ENCODE measurements at places on chromosomes 16 and 17.

DNA sequence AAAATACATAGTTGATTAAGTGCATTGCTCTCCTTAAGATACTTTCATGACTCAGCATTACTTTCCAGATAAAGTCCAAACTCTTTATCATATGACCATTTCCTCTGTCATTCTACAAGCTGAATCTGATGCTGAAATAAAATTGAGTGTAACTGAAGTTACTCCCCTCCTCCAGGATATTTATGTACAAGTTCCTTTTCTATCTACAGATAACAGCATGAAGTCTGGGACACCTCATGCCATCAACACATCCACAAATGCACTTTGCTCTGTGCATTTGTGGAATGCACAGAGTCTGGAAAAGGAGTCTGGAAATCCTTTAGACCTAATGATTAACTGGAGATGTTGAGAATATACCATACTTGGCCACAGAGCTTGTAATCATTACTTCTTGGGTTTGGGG is 60.5 kb downstream of the ACSM2B start:
- DNase-seq = no peak

DNA sequence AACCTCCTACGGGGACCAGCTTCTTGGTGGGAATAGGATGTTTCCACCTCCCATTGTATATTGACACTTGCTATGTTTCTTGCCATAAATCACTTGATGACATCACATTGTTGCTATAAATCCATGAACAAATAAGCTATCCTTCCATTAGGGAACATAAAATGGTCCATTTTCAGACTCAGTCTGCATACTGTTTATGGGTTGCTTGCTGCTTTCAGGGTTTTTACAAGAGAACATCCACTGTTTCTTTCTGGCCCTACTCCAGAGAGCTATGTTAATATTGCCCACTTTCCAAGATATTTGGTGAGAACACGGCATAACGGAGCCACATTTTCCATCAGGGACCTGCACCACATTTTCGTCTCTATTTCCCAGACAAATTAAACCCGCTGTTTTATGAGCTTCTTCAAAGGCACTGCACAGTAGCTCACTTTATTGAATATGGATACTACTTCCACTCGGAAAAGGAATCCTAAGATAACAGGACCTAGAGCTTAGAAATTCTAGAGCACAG is 800.2 kb downstream of the KCNJ2 start:
- no peak for DNase-seq

DNA sequence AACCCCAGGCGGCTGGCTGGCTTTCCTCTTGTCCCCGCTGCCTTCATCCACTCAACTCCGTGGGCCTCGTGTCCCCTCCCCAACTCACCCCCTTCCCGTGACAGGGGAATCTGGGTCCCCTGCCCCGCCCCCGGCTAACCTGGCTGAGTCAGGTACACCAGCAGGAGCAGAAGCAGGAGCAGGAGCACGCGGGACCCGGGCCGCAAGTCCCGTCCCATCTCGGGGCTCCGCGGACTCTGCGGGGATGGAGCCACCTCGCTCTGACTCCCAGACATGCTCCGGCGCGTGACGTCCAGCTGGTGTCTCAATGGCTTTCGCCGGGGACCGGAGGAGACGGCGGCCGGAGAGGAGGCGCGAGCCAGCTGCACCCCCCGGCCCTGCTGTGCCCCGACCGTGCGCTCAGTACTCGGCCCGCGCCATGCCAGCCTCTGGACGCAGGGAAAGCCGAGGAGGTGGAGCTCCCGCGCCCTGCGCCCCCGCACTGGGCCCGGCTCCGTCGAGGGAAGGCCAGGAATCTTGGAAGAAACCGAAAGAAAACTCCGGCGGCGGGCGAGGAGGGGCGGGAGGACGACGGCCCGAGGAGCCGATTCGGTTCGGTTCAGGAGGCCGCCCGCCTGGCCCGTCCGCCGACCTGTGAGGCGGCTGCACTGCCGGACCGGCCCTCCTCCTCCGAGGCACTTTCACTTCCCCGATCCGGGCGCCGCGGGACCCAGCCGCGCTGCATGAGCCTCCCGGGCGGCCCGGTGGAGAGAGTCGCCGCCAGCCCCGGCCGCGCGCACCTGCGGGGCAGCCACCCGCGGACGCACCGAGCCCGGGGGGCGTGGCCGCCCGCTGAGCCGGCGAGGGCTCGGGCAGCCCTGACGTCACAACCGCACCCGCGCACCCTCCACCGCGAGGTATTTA is at the start of the genes CXCL16 and ZMYND15:
CXCL16 (minus strand) TSS at position 807 of the 903 bp plus-strand sequence; CDS start at position 218, 589 bp downstream.
ZMYND15 (plus strand) TSS at position 712 of the 903 bp plus-strand sequence. CDS start 716 bp downstream, outside the sequence.
- DNase-seq = no peak

DNA sequence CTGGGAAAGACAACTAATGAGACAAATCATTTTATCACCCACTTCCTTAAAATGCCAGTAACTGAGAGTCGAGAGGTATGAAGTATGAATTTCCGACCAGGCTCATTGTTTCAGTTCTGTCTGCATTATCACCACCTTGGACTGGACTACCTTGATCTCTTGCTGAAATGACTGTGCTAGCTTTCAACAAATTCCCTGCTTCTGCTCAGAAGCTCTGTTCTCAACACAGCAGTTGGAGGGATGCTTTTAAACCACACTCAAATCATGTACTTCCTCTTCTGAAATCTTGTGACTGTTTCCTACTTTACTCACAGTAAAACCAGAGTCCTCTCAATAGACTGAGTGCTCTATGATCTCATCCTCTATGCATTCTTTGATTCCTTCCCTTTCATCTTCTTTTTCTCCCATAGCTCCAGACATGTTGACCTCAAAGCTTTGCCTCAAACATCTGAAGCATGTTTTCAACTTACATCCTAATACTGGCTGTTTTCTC is 195.8 kb downstream of the KCNJ2 start:
- DNase-seq = no peak

GRCh38 chr17:2481760-2482159 is 29.9 kb downstream of the METTL16 start:
- no peak for DNase-seq

GRCh38 chr16:26712876-26713275 is 353.9 kb upstream of the C16orf82 start:
- DNase-seq = no peak

GRCh38 chr17:37743612-37743874 is 1.3 kb downstream of the HNF1B start:
- DNase-seq = no peak

- peak; percentile 95 for DNase-seq
These were observed 19.3 kb downstream of the SOCS1 start for GRCh38 chr16:11236461-11237254.

DNA sequence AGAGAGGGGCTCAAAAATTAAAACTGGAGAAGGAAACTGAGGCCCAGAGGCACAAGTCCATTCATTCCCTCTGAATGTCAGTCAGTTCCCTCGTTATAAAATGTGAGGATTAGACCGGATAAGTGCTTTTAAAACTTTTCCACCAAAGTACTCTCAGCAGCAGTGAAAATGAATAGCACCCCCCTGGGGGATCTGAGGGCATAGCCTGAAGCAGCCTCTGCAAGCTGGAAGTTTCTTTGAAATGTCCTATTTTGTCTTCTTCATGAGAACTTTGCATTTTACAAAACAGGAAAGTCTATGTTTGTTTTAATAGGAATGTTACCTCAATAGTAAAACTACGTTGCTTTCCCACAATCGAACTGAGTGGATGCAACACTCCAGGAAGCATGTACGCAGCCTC is 273.0 kb downstream of the CEP112 start:
- DNase-seq = no peak

GRCh38 chr16:66502020-66502913 is 47.7 kb downstream of the TK2 start:
- peak; percentile 12 for DNase-seq

- no peak for DNase-seq
These were observed 37.3 kb downstream of the PIEZO1 start for GRCh38 chr16:88747588-88748301.

- no peak for DNase-seq
These were observed 5.6 kb downstream of the VAC14 start for GRCh38 chr16:70795296-70795912.

- DNase-seq = no peak
These were observed 44.3 kb upstream of the HELZ start for GRCh38 chr17:67289181-67289876.

DNA sequence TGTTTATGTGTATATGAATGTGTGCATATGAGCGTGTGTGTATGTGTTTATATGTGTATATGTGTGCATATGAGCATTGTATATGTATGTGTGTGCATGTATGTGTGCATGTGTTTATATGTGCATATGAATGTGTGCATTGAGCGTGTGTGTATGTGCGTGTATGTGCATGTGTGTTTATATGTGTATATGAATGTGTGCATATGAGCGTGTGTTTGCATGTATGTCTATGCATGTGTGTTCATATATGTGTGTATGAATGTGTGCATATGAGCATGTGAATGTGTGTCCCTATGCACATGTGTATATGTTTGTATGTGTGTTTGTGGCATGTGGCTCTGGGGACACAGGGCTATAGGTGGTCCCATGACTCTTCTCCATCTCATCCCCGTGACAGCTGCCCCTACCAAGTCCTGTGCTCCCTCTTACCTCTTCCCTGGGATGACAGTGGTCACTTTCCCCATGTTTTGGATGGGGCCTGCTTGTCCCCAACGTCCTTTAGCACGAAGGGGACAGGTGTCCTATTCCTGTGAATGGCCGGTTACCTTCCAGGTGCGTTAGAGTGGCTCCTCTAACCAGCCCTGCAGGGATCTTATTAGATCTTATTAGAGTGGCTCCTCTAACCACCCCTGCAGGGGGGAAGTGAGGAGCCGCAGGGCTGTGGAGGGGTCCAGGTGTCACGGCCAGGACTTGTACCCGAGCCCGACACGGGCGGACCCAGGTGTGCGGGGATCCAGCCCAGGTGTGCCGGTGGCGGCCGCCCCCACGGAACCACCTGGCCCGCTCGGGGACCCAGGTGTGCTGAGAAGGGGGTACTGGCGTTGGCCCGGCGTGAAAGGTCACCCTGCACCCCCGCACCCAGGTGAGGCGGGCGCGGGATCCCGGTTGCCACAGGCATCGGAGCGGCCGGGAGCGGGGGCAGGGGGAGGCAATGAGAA is 105.6 kb downstream of the SEC14L1 start:
- no peak for DNase-seq

DNA sequence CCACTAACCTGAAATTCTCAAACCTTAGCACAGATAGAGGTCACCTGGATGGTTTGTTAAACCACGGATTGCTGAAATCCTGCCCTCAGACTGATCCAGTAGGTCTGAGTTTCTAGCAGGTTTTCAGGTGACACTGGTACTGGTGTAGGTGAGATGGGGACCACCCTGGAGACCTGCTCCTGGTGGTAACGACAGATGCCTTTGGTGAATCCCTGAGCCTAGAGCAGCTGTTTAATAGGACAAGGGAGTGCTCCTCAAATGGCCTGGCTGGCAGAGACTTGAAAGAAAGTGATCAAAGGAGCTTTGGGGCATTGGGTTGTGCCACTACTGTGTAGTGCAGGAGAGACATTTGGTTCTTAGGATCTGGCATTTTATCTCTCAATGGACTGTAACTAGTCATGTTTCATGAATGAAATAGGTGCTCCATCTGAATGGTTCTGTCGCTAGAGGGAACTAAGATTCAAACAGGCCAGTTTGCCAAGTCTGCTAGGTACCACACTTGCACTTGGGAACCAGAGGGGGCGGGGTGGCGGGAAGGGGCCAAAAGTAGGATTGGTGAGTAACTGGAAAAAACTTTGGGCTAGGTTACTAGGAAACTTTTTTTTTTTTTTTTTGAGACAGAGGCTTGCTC is 2.9 kb upstream of the IFI35 start:
- no peak for DNase-seq

GRCh38 chr16:80509872-80510271 is 30.9 kb upstream of the DYNLRB2 start:
- DNase-seq = peak; percentile 7

DNA sequence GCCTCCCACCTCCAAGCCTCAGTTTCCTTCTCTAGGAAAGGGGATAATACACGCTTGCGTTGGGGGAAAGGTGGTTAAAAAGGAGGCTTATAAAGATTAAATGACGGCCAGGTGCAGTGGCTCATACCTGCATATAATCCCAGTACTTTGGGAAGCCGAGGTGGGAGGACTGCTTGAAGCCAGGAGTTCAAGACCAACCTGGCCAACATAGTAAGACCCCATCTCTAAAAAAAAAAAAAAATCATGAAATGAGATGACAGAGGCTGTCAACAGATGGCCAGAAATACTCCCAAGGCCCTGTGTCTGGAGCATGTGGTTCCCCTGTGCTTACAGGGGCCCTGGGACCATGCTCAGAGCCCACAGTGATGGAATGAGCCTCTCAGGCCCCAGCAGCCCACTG is 30.4 kb downstream of the RTN4RL1 start:
- no peak for DNase-seq

DNA sequence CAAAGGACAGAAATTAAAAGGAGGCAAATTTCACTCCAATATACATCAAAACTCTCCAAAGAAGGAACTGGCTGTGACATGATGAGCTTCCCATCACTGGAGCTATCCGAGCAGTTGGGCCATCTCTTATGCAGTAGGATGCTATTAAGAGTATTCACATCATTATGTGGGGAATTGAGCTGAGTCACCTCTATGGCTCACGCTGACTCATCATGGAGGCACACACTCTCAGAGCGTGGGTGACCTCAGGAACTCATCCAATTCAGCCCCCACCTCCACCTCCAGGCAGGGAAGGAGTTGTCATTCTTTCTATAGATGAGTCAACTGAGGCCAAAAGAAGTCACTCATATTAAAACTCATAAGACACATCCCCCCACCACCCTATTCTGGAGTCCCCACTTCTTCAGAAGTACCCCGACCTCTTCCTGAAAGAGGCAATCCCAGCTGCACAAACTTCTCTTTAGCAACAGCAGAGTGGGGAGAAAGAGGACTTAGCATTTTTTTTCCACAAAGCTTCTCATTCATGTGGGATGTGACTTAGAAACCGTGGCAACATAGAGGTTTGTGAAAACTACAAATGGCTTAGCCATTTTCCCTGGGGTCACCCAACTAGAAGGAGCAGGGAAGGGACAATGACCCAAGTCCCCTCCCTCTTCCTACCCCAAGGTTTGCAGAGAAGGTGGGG is 32.5 kb downstream of the ABCC12 start:
- DNase-seq = no peak

DNA sequence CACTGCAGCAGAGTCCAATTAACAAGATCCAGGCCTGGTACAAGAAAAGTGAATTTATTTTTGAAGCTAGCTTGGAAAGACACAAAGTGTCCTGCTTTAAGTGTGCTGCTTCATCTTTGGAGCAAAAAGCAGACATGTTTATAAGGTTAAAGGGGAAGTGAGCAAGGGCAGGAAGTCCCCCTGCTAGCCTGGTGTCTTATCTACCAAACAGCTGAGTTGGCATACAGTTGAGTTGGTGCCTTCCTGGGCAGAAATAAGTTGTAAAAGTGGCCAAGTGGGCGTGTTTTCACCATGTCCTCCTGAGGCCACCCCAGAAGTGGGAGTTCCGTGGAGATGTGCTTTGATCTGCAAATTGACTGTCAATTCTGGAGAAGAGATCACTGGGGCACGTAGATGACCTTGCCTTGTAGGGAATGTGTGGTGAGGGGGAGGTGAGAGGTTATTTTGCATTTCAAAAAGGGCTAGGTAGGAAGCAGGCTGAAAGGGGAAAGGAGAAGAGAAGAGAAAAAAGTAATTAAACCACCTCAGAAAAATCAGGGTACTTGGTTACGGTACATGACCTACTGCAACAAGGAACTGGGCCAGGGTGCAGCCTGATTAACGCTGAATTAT is 38.3 kb upstream of the HSBP1 start:
- DNase-seq = peak; percentile 70

GRCh38 chr17:79020631-79021301 is 3.2 kb upstream of the C1QTNF1 start:
- no peak for DNase-seq

GRCh38 chr16:89318871-89319630 is 101.5 kb downstream of the ZNF778 start:
- no peak for DNase-seq

GRCh38 chr17:49595328-49595727 is 19.7 kb downstream of the NXPH3 start:
- no peak for DNase-seq
